ENCODE measurements at places on chromosomes 1 and 21.

- no peak for DNase-seq
Observed at GRCh38 chr1:94332516-94332915, 85.7 kb upstream of the ABCD3 start.

GRCh38 chr1:236491469-236492136 lies 32.2 kb upstream of the LGALS8 start:
- DNase-seq: no peak

DNA sequence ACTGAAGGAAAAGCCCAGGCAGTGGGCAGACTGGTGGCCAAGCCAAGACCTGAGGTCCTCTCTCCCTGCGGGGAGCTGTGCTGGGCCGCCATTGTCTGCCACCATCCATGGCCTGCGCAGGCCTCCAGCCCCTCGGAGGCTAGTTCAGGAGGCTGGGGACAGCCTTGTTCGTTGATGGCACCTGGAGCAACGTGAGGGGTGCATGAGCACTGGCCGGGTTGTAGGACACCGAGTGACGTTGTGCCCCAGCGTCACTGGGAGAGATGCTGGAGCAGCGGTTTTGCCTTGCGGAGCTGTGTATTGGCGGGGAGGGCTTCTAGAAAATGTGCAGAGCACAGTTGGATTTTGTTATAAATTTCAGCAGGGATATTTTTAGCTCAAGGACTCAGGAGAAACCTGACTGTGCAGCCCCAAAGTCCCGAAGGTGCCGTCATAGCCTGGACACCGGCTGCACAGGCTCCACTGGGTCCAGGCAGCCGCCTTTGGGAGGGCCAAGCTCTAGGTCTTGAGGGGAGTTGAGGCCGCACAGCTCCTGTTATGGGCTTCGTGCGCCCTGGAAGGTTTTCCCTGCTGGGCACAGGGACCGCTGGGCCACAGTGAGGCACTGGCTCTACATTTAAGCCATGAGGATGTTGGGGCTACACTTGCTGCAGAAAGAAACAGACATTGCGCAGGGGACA lies 48.2 kb upstream of the ADARB1 start:
- no peak for DNase-seq

DNA sequence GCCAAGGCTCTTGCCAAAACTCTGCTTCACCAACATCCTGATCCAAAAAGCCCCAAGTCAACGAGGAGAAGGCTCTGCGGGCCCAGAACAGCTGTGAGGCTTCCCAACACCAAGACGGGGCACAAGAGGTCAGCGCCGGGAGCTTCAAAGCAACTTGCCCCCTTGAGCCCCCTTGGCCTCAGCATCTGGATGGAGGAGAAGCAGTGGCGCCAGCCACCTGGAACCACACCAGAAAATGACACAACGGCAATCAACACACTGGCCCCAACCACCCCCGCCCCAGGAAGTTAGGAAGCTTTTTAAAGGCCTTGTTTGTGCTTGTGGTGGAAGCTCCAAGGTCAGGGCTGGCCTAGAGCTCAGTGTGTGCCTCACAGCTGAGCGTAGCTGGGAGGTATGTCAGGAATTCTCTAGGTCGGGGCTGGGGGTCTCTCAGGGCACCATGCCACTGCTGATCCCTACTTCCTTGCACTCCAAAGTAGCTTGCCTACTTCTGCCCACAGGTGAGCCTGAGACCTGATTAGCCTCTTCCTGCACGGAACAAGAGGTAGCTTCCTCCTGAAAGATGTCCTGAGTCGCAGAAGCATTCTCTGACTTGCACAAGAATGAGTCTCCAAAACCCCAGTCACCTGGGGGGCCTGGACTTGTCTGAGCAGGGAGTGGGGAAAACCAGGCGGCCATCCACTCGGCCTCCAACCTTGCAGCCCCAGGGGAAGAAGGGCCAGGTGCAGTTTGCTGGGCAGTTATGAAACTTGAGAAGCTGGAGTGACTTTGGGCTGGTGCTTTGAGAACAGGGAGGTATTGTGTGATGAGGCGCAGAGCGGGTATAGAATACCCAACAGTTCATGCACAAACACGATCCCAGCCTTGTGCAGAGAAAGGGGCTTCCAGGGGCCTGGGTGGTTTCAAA lies 9.7 kb upstream of the SRP9 start:
- no peak for DNase-seq

- DNase-seq: no peak
Observed at GRCh38 chr1:36136535-36136934, 11.5 kb upstream of the COL8A2 start.

DNA sequence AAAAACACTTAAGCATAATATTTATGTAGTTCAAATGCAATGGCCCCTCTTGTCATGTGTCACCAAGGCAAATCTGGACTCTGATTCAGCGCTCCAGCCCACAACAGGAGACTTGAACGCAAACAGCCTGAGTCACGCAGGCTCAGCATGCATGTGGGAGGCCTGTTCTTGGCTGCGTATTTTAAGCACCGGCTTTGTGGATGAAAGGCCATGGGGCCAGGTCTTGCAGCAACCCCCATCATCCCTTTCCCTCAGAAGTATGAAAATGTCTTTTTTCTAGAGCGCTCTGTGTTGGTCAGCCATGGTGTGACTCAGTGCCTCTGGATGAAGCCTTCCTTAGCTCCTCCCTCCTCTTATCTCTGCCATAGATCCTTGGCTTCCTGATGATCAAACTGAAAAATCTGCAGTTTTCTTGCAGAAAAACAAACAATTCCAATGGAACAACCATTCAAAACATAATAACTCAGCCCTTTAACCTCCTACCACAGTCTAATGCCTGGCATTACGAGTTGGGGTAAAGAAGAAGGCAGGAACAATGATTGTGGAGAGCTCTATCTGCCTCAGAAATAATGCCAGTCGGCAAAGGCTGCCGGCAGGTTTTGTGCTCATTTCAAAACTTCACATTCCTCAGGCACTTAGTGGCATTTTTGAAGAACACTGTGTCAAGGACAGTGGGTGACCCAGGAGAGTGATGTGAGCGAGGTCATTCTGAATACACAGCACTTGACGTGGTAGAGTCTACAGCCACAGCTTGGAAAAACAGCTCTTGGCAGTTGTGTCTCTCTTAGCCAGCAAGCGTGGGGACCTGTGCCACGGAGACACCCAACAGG lies 167.5 kb downstream of the CLIC6 start:
- no peak for DNase-seq

DNA sequence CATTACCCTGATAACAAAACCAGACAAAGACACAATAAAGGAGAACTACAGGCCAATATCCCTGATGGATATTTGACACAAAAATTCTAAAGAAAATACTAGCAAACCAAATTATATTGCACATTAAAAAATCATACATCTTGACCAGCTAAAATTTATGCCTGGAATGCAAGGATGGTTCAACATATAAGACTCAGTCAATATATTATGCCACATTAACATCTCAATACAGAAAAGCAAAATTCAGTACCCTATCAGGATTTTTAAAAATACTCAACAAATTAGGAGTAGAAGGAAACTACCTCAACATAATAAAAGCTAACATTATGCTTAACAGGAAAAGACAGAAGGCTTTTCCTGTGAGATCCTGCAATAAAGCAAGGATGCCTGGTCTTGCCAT lies 177.1 kb downstream of the MAGI3 start:
- DNase-seq: no peak

DNA sequence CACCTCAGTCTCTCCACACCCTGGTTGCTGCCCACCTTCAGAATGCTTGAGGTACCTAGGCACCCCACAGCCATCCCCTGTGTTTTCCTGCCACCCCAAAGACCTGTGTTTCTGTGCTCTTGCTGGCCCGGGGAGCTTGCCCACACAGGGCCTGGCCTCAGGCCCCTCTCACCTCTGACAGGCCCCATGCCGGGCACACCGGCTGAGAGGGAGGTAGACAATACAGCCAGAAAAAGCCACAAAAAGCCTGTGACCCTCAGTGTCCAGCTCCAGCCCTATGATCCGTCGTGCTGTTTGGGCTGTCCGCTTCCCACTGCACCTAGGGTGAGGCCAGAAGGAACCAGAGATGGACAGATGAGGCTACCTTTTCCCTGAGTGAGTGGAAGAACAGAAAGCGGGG lies 11.4 kb downstream of the SEMA6C start:
- no peak for DNase-seq

DNA sequence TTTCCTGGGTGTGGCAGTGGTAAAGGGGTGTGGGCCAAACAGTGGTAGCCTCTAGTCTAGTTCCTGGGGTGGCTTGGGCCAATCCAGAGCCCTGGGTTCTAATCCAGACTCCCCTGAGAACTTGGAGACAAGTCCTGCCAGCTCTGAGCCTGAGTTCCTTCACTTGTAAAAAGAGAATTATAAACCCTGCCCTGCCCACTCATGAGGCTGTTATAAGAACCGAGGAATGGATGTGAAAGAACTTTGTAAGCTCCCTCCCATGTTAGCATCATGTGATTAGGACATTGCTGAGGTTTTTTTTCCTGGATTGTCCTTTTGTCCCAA lies 131.0 kb downstream of the RRAGC start:
- no peak for DNase-seq

GRCh38 chr1:93111561-93111960 lies 32.5 kb downstream of the MTF2 start:
- DNase-seq: no peak

DNA sequence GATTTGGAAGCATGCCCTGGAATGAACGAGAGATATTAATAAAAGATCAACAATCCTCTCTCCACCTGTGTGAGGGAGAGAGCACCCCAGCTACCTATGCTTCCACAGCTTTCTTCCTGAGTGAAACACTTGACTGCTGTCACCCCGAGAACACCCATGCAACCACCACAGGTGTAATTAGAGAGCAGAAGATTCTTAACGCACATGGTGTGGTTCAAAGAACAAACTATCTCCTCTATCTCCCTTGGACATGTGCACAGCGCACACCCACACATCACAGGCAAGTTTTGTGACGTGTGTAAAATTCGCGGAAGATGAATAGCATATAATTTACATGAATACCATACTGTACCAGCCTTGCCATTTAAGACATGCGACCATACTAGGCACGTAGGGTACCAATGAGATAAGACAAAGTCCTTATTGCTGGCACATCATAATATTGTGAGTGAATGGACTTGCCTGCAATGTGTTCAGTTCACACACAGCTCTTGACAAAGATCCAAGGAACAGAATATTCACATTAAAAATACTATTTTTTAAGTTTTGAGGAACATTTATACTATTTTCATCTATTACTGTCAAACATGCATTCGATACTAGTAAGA lies 11.6 kb downstream of the ERRFI1 start:
- DNase-seq: no peak

DNA sequence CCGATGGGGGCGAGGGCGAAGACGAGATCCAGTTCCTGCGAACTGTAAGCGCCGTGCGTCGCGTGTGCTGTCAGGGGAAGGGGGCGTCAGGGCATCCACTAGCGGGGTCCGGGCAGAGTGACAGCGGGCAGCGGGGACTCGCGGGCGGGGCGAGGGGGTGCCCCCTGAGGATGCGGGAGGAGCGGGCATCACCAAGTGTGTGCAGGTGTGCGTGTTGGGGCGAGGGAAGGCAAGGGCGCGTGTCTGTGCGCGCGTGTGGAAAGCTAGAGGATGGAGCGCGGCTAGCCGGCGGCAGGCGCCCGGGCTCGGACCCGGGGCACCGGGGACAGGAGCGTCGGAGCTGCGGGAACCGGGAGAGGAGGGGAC lies 525 bp downstream of the RYR2 start:
- peak; percentile 57 for DNase-seq

GRCh38 chr21:26280775-26281174 lies 110.2 kb upstream of the APP start:
- DNase-seq: peak; percentile 74

GRCh38 chr1:221418346-221418745 lies 323.5 kb downstream of the DUSP10 start:
- no peak for DNase-seq

GRCh38 chr1:59265622-59266021 lies 31.3 kb upstream of the FGGY start:
- no peak for DNase-seq

GRCh38 chr1:43296207-43296606 lies 4.6 kb upstream of the TIE1 start:
- no peak for DNase-seq

DNA sequence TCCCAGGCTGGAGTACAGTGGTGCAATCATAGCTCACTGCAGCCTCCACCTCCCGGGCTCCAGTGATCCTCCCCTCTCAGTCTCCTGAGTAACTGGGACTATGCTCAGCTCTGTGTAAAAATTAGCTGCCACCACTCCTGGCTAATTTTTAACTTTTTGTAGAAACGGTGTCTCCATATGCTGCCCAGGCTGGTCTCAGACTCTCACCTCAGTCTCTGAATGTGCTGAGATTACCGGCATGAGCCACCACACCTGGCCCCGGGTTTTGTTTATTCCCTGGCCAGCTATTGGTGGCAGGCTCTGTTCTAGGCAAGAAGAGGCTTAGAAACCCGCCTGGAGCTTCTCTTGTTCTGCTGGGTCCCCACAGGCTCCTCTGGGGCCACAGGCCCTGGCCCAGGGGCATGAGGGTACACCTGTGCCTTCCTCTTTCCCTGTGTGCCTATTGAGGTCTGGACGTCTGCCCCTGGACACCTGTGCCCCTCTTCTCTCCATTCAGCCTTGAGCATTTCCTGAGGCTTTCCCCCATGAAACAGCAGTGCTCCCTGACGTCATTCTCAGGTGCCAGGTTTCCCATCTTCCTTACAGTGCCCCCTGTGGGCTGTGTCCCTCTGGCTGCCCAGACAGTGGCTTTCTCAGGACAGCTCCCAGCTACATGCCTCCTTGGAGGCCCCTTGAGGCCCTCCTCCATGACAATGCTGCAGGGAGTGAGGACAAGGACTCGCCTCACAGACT lies 57.5 kb downstream of the PCP4 start:
- no peak for DNase-seq

GRCh38 chr1:36320291-36320761 lies 3.1 kb downstream of the EVA1B start:
- no peak for DNase-seq

DNA sequence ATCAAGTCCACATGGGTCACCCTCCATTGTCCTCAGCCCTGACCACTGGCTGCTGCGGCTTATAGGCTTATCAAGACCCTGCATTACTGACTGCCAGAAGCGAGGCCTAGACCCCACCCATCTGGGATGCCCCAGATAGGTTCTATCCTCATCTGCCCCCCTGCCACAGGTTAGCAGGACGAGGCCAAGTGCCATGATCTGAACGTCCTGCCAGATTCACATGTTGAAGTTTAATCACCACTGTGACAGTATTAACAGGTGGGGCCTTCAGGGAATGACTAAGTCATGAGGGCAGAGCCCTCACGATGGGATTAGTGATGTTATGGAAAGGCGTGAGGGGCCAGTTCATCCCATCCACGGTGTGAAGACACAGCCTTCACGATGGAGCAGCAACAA lies 6.2 kb upstream of the CPLANE2 start:
- DNase-seq: no peak

GRCh38 chr1:234206651-234207284 lies 166.5 kb upstream of the COA6 start:
- DNase-seq: no peak

DNA sequence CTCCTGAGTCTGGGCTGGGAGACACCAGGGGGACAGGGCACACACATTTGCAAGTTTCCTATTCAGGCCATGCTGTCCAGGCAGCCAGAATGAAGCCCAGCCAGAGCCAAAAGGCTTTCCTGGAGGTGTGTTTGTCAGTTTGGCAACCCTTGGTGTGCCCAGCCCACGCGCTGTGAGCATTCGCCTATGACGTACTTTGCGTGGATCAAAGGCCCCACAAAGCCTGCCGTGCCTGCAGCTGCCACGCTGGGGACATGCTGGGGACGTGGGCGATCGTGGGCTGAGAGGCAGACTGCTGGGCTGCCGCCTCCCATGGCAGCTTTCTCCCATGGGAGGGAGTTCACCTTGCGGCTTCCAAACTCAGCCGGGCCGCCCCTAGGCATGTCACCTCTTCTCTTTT lies 57.5 kb downstream of the CD247 start:
- DNase-seq: no peak

All from glutamatergic neuron (in vitro differentiated cells).